ENCODE measurements at places on chromosomes 2 and 18.

DNA sequence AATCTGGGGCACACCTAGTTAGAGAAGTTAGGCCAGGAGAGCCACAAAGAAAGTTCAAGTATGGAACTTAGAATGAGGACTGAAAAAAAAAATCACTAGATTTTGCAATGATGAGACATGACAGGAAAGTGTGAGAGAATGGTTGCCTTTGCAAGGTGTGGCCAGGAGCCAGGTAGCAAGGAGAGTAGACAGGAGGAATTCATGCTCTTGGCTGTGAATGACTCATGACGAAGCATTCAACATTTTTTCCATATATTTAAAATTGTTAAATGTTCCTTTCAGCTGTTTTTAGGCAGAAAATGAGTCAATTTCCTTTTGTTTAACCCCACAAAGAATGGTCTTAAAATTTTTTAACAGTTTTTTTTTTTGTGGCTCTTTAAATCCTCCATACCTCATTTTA is 636.9 kb downstream of the PLCL1 start:
- no peak for DNase-seq

- no peak for DNase-seq
Measured at GRCh38 chr2:875687-876615, 74.7 kb upstream of the SNTG2 start.

- no peak for DNase-seq
Measured at GRCh38 chr2:148640767-148641166, 3.8 kb upstream of the EPC2 start.

GRCh38 chr2:126614524-126615227 is 41.3 kb upstream of the GYPC start:
- DNase-seq = no peak

GRCh38 chr2:112772911-112773475 is 8.6 kb upstream of the CKAP2L start:
- DNase-seq = no peak

- DNase-seq = no peak
Measured at GRCh38 chr18:24778810-24779418, 318.5 kb downstream of the HRH4 start.

DNA sequence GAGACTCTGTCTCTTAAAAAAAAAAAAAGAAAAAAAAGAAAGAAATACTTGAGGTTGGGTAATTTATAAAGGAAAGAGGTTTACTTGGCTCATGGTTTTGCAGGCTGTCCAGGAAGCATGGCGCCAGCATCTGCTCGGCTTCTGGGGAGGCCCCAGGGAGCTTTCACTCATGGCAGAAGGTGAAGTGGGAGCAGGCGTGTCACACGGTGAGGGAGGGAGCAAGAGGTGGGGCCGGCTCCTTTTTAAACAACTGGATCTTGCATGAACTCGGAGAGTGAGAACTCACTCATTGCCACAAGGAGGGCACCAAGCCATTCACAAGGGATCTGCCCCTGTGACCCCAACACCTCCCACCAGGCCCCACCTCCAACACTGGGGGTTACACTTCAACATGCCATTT is 30.6 kb downstream of the CYP26B1 start:
- no peak for DNase-seq

DNA sequence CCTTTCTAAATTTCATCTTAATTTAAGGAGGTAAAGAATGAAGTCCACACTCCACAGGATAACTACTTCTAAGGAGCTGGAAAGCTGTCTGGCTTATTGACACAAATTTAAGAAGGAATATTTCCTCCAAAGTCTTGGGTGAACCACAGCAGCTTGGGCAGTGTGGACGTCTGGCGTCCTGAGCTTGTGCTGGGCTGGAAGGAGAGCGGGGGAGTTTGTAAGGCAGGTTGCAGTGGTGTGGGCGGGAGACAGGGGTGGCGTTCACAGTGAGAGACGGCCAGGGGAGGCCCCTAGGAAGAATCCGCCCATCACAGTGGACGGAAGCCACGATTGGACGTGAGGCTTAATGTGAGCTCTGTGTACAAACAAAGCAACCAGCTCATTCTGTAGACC is 25.7 kb downstream of the ADI1 start:
- DNase-seq = no peak

DNA sequence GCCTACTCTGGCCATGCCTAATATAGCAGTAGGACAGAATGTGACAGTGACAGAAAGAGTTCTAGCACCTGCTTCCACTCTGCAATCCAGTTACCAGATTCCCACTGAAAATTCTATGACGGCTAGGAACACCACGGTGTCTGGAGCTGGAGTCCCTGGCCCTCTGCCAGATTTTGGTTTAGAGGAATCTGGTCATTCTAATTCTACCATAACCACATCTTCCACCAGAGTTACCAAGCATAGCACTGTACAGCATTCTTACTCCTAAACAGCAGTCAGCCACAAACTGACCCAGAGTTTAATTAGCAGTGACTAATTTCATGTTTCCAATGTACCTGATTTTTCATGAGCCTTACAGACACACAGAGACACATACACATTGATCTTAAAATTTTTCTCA is 45.2 kb upstream of the TTR start:
- no peak for DNase-seq

GRCh38 chr2:216774620-216775019 is 79.3 kb upstream of the IGFBP5 start:
- no peak for DNase-seq

- no peak for DNase-seq
Measured at GRCh38 chr2:128444816-128445522, 126.3 kb upstream of the HS6ST1 start.
